ENCODE measurements at places on chromosomes 12 and 14. TPM values are rescaled to one million over a fixed set of nuclear protein-coding genes. Genes with fewer than 3 reads are reported as not detected.

The TSPAN19 gene
- not detected for total RNA-seq

The SERPINA5 gene
- not detected for total RNA-seq

The SRSF9 gene
- total RNA-seq: 218 TPM

The C12orf57 gene
- 80.0 TPM for total RNA-seq

The P3H3 gene
- 20.6 TPM for total RNA-seq

The RDH12 gene
- 0.78 TPM for total RNA-seq

The OTX2 gene
- total RNA-seq: 0.68 TPM

The KLHL42 gene
- total RNA-seq: 27.0 TPM

The APOLD1 gene
- total RNA-seq: 4.1 TPM

The LTBP2 gene
- total RNA-seq: 11.6 TPM

The PFKM gene
- 32.8 TPM for total RNA-seq

The RARG gene
- total RNA-seq: 96.8 TPM

The DACT1 gene
- total RNA-seq: 1.4 TPM

The FAM186B gene
- total RNA-seq: 0.57 TPM

The CAPS2 gene
- total RNA-seq: 2.7 TPM

The FAM234B gene
- 3.4 TPM for total RNA-seq
